ENCODE measurements at places on chromosomes 6 and 20.

DNA sequence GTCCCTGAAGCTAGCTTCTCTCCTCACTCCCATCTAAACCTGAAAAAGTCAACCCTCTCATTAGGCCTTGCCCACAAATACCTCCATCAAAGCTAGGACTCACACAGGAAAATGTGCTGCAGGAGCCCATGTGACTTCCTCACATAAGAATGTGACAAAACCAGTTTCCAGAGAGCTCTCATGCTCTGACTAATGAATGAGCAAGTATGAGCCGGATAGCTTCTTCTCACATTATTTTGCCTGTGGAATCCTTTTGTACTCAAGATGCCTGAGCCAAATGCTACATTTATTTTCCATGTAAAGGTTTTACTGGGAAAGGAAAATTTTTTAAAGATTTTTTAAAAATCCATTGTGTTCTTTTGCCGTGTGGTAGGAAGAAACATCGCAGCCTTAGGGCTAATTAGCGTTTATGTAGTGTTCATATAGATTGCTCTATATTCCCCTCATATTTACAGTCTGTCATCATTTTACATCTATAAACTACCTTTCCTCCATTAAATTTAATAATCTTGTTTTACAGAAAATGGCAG is 68.6 kb upstream of the CCN6 start:
- DNase-seq = no peak

- no peak for DNase-seq
These were observed 172.8 kb upstream of the SNX9 start for GRCh38 chr6:157650261-157650640.

DNA sequence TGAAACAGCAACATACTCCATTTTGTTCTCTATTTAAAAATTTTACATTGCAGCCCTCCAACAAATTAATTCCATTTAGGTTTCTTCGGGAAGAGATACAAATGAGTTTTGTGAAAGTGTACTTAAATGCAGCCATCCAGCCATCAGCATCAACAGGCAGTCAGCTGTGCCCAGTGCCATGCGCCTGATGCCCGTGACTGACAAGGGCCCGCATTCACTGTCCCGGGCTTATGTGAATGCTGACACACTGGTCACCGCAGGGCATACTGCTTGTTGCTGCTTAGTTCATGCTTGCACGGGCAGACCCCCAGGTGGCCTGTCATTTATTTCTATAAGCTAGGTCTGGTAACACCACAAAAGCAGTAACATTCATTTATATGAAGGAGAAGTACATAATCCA is 224.9 kb upstream of the QKI start:
- DNase-seq = peak; percentile 29

- no peak for DNase-seq
These were observed 164.4 kb upstream of the JARID2 start for GRCh38 chr6:15081447-15081846.

GRCh38 chr6:83378621-83379388 is 52.0 kb downstream of the ME1 start:
- no peak for DNase-seq

GRCh38 chr6:23663652-23664051 is 462.4 kb upstream of the NRSN1 start:
- DNase-seq = no peak
